Stimulated activated CD8-positive, alpha-beta memory T cell treated with anti-CD3 and anti-CD28 coated beads, Interleukin-2, amount 100 ng/mL, for 1 hour (primary cell): ENCODE measurements at places on chromosomes 12 and 14.
A peak's percentile ranks its signal among the peaks of the same experiment; 100 is the strongest.

DNA sequence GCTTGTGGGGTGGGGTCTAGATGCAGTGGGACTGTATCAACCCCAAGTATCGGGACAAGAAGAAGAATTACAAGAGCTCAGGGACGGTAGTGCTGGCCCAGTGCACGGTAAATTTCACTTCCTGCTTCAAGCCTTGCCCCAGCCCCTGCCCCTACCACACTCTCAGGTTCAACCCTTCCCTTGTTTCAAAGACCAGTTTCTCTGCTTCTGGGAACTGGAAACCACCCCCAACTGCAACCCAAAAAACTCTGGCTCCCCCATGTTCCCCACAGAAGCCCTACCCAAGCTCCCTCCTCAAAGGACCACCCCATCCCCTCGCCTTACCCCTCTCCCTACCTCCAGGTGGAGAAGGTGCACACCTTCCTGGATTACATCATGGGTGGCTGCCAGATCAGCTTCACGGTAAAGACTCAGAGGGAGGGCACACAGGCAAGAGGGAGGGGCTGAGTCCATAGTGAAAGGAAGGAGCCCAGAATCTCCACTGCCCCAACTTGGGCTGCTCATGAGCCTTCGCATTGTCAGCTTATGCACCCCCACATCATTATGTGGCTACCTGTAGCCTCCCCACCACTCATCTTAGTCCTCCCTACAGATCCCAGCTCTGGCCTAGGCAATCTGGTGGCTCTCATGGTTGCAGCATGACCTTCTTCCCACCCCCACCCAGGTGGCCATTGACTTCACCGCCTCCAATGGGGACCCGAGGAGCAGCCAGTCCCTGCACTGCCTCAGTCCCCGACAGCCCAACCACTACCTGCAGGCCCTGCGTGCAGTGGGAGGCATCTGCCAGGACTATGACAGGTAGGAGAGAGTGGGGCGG, 4.3 kb downstream of the CPNE6 start:
- no peak for DNase-seq

- no peak for DNase-seq
These were observed 33.5 kb downstream of the KIF26A start for GRCh38 chr14:104171895-104172294.

GRCh38 chr14:77812028-77812427, 12.1 kb downstream of the ADCK1 start:
- DNase-seq = no peak

GRCh38 chr12:28065889-28066630, 93.5 kb upstream of the PTHLH start:
- DNase-seq = no peak

DNA sequence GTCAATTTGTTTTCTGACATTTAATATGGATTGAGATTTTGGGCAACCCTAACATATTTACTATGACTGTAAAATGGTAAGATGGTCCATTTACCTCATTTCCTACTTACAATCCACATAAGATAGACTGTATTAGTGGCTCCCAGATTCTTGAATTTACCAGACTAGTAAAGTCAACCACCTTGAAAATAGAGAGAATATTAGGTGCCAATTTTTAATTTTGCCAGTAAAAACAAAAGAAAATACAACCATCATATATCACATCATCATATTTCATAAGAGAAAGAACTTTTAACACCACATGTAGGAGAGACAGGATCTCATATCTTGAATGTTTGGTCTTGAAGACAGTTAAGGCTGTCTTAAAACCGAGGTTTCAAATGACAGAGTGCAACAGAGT, 7.7 kb upstream of the FBLN5 start:
- DNase-seq = no peak

- no peak for DNase-seq
These were observed 18.8 kb upstream of the PRKAG1 start for GRCh38 chr12:49037111-49037946.

DNA sequence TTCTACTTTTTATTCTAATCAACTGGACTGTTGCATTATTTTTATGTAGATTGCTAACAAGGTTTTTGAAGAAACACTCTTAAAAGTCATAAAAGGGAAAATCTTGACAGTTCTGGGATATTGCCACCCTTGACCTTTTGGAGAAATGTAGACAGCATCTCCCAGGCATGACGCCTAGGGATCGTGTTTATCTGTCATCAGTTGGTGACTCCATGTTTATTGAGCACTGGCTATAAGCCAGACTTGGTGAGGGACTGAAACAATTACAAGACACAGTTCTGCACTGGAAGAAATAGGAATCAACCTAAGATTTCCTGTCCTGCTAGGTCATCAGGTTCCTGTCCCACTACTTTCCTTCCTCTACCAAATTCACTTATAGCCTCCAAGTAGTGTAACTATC, 34.5 kb downstream of the HMGA2 start:
- DNase-seq = no peak

GRCh38 chr14:57834961-57835360, 30.9 kb downstream of the SLC35F4 start:
- DNase-seq = no peak

GRCh38 chr12:55072083-55072482, 52.3 kb downstream of the NEUROD4 start:
- DNase-seq = peak; percentile 56

DNA sequence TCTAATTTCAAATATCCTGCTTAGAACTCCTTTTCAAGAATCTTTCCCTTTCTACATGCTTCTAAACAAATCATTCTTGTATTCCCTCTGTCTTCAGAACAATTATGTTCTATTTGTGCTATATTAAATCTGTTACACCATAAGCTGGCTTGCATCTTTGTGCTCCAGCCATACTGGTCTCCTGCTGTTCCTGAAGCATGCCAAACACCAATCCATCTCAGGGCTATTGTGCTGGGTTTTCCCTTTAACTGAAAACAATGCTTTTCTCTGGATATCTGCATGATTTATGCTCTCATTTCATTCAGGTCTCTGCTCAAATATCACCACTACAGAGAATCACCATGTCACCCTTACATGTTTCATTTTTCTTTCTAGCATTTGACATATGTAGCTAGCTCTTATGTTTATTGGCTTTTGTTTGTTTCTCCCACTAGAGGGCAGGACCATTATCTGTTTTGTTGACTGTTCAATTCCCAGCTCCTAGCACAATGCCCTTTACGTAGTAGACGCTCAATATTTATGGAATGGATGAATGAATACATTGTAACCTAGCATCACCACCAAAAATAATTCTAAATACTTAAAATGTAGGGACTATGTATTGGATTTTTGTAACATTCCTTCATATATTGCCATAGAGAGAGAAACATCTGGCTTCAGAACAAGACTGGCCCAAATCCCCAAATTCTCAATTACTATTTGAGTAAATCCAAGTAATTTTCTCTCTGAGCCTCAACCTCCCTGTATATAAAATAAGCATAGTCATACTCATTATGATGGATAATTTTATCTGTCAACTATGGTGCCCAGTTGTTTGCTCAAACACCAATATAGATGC, 302.0 kb upstream of the SYT1 start:
- DNase-seq = no peak

GRCh38 chr14:76715511-76716081, 45.7 kb upstream of the VASH1 start:
- DNase-seq = no peak

DNA sequence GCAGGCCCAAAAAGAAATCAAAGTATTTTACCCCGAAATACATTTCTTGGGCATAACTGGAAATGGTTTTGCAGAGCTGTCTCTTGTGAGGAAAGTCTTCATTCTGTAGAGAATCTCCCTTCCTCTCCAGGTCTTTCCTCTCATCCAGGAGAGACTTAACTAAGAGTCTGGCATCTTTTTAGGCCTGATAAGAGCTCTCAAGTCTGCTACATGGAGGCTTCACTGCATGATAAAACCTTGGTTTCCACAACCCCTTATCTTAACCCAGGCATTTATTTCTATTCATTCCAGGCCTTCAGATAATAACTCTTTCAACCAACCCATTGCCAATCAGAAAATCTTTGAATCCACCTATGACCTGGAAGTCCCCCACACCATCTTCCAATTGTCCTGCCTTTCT, 41.1 kb upstream of the LRRK2 start:
- no peak for DNase-seq

- DNase-seq = no peak
These were observed 252.9 kb upstream of the SFSWAP start for GRCh38 chr12:131458048-131458374.

DNA sequence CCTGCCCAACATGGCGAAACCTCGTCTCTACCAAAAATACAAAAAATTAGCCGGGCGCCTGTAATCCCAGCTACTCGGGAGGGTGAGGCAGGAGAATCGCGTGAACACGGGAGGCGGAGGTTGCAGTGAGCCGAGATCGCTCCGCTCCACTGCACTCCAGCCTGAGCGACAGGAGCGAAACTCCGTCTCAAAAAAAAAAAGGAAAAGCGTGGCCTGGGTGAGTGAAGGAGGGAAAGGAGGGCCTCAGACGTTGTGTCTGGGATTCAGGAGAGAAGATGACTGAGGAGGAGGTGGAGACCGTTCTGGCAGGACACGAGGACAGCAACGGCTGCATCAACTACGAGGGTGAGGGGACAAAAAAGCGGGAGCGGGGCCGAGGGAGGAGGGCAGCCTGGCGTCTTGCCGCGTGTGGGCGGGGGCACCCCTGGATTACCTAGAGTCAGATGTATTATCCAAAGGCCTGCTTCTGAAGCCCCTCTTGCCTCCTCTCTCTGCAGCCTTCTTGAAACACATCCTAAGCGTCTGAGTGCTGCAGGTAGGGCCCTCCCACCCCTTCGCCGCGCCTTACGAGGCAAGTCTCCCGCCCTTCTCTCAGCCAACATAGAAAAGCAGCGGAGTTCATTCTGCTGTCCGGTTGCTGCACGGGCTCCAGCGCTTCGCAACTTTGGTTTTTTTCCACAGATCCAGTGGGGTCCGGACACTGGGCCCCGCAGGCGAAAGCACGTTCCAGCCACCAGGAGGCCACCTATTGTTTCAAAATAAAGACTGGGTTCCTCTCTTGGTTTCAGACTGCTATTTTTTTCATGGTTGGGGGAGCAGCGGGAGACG, 744 bp upstream of the MYL6 start:
- DNase-seq = peak; percentile 11
